Activated T-helper 1 cell treated with Interleukin-2 at 50 U/mL for 16 hours (primary cell): ENCODE measurements at places on chromosomes 7 and 10.

- no peak for DNase-seq
Observed at GRCh38 chr10:11236234-11236633, 218.6 kb downstream of the CELF2 start.

GRCh38 chr7:87339373-87339897 lies 6.0 kb upstream of the CROT start:
- DNase-seq: no peak

- no peak for DNase-seq
Observed at GRCh38 chr10:24701447-24701846, 22.2 kb downstream of the ARHGAP21 start.

GRCh38 chr7:151168003-151168786 lies 701 bp upstream of the GBX1 start:
- DNase-seq: peak; percentile 45

DNA sequence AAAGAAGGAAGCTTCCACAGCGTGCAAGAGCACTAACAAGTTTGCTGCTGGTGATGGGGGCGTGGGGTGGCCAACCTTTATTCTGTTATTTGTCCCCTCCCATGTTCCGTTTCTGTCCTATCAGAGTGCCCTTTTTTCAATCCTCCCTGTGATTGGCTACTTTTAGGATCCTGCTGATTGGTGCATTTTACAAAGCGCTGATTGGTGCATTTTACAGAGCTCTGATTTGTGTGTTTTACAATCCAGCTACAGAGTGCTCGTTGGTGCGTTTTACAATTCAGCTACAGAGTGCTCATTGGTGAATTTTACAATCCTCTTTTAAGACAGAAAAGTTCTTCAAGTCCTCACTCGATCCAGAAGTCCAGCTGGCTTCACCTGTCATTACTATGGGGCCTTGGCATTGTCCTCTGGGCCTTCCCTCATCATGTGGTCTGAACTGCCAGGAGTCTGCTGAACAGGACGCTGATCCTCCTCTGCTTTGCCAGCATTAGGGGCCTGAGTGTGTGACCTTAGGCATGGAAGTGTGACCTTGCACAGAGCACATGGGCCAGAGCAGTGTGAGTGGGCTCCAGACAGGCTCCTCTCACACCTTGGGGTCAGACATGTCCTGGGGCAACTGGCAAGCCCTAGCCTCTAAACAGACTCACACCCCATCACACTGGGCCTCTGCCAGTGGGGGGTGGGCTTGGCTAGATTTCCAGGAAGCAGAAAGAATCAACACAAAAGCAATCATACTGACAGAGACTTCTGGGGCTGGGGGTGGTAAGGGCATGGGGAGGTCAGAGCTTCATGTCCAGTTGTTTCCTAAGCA lies 167.4 kb downstream of the PTPN20 start:
- DNase-seq: no peak

DNA sequence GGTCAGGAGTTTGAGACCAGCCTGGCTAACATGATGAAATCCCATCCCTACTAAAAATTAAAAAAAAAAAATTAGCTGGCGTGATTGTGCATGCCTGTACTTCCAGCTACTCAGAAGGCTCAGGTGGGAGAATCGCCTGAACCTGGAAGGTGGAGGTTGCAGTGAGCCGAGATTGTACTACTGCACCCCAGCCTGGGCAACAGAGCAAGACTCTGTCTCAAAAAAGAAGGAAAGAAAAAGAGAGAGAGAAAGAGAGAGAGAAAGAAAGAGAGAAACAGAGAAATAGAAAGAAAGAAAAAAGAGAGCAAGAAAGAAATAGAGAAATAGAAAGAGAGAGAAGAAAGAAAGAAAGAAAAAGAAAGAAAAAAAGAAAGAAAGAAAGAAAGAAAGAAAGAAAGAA lies 292.8 kb upstream of the KLF6 start:
- no peak for DNase-seq

GRCh38 chr7:127652333-127653248 lies 597 bp downstream of the SND1 start:
- DNase-seq: no peak

DNA sequence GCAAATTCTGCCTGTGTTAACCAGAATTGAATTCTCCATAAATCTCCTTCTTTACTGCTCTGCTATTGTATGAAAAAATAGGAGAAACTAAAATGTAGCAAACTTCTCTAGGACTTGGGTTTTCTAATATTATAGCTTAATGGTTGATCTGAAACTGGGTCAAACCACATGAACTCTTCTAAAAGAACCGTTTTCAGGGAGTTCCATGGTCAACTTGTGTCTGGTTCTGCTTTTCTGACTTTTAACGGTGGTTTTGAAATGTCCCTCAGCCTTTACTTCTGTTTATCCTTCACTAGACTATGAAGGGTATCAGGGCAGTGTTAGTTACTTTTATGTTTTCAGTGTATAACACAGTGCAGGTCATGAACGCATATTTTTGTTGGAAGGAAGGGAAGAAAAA lies 242.2 kb downstream of the TSPAN12 start:
- DNase-seq: no peak

DNA sequence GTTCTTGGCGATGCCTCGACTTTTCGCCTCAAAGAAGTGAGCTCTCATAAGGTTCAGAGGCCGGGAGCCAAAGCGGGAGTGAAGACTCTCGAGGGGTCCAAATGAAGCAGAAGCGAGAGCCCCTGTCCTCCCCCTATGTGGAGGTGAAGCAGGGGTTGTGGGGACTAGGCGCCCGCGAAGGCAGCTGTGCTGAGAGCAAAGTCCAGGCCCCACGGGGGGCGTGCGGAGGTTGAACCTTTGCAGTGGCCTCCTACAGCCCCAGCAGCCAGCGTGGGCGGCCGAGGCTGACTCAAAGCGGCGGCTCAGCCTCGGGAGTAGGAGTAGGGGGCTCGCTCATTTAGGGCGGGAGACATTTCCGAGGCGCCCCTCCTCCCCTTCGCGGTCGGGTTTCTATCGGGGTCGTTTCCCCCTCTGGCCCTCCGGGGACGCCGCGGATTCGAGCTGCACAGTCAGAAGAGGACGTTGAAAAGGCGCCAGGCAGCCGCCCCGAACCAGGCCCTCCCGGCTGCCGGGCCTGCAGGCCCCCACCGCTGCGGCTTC lies 553 bp upstream of the ADD3 start:
- peak; percentile 4 for DNase-seq

DNA sequence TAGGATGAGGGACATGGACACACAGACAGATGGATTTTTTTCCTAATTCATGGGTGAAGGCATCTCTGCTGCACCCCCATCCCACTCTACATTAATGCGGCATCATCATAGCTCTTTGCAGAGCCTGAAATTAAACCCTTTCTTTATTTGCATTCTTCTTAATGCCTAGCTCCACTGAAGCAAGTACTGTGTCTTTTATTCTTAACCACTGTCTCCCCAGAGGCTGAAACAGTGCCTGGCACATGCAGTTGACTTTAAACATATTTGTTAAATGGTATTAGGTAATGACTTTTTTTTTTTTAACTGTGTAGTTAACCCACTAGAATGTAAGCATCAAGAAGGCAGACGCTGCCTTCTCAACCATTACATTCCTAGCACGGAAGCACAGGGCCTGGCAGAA lies 73.5 kb downstream of the SMURF1 start:
- DNase-seq: no peak

DNA sequence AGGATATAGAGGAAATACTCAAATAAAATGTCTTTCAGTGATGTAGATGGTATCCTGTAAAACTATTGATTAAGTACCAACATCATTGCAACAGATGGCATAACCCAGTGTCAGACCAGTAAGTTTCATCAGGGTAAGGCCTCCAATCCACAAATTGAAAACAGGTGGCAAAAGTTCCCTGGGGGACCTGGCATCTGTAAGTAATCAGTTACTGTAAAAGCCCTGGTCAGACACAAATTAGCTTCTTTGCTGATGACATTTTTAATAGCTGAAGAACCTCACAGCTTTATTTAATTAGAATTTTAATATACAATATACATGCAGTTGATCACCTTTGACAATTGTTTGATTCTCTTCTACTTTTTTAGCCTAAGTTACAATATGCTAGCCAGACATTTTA lies 152.5 kb downstream of the PLXDC2 start:
- no peak for DNase-seq
